Renal pelvis (tissue), 12 donors: ENCODE measurements at places on chromosomes 13 and 19. TPM values are rescaled to one million over a fixed set of nuclear protein-coding genes. Genes with fewer than 3 reads are reported as not detected.

- no peak for DNase-seq
Observed at GRCh38 chr19:46791944-46792343, 3.5 kb upstream of the SLC1A5 start.

DNA sequence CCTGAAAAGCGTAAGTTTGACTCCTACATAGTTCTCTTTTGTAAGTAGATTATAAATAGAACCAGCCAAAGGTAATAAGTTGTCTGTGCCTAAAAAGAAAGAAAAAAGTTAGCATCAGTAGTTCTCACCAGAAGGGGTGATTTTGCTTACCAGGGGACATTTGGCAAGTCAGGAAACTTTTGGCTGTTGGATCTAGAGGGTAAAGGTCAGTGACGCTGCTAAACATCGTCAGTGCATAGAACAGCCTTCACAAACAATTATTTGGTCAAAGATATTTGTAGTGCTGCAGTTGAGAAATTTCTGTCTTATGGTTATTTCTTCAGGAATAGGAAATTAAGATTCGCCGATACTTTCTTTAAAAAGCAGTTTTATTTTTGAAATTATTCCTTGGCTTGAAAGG, 2.0 kb downstream of the USPL1 start:
- no peak for DNase-seq

- no peak for DNase-seq
Observed at GRCh38 chr13:50474088-50474662, 369.3 kb downstream of the DLEU7 start.

DNA sequence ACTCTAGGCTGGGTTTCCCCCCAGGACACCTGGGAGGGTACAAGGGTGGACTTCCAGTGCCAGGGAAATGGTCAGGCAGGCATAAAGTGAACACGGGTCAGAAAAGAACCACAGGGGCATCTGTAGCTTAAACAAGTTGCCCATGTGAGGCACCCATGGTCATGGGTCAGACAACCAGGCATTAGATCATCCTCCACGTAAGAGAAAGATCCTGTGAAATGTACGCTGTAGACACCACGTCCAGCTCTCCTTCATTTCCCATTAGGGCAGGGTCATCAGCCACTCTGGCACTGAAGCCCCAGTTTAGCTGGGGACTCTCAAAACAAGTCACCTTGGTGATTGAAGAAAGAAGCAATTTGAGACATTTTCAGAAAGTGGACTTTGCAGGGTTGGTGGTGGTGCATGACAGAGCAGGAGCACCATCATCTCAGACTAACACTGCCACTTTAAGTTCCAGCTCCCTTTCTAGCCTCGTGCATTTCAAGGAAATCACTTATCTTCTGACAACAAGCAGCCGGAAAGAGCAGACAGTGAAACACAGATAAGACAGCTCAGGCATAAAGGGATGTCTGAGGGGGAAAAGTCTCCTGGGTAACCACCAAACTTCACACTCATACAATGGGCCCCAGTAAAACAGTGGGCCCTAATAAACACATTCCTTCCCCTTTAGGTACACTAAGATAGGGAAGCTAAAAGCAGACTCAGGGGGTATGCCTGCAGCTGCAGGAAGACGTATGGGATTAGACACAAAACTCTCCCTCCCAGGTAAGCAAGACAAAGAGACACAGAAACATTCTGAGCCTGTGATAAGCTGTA, 16.1 kb upstream of the SIGLEC6 start:
- DNase-seq, result no peak

DNA sequence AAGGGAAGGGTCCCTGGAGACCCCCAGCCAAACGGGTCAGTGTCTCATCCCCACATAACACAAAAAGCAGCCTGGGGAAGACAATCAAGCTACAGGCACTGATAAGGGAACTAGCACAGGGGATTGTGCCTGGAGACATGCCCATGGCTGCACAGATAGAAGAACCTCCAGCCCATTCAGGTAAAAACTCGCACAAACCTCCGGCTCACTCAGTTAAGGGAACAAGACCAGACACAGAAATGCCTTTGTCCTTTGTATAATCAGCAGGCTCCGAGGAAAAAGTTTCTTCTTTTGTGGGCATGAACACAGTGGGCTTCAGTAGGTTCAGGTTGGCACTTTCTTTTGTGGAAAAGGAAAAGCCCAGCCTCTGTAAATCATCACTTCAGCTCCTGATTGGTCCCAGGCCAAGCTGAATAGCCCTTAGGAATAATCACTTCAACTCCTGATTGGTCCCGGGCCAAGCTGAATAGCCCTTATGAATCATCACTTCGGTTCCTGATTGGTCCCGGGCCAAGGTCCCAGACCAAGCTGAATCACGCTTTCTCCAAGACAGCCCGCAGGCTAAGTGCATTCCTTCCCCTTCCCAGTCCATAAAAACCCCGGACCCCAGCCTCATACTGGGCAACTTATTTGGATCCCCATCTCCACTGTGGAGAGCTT, 5.0 kb upstream of the ZNF230 start:
- no peak for DNase-seq

DNA sequence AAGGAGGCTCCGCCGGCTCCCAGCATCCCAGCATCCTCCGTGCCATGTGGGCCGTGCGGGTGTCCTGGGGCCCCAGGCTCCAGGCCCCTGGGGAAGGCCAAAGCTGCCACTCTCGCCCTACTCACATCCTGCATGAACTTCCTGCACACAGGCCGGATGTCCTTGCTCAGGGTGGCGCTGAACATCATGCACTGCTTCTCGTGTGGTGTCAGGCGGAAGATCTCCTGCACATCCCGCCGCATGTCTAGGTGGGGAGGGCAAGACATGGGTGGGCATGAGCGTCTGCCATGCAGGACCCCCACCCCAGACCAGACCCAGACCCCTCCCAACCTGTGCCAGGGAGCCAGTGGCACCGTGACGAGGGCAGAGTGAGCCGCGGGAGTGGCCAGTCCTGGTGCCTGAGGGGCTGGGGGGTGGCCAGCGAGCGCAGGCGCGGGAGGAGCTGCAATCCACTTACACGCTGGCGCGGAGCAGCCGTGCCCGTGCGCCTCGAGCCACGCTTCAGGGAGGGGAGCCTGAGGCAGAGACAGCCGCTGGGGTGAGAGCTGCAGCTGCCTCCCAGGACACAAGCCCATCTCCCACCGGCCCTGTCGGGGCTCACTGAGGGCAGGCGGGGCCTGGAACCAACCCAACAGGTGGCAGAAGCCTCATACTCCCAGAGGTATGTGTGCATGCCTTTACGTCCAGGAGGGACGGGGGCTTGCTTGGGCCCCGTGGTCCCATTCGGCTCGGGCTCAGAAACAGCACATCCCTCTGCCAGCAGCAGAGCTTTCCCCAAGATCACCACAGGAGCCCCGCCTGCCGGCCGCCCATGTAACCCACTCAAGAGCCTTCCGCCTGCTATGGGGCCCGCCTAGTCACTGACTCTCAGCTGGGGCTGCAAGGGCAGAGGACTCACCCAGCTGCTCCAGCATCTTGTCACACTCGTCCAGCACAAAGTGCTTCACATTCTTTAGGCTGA, 8.8 kb downstream of the DDX39A start:
- DNase-seq, result no peak

GRCh38 chr13:48492470-48493065, 40.3 kb downstream of the RCBTB2 start:
- peak; percentile 22 for DNase-seq

GRCh38 chr19:29324717-29325116, 111.8 kb upstream of the UQCRFS1 start:
- no peak for DNase-seq

DNA sequence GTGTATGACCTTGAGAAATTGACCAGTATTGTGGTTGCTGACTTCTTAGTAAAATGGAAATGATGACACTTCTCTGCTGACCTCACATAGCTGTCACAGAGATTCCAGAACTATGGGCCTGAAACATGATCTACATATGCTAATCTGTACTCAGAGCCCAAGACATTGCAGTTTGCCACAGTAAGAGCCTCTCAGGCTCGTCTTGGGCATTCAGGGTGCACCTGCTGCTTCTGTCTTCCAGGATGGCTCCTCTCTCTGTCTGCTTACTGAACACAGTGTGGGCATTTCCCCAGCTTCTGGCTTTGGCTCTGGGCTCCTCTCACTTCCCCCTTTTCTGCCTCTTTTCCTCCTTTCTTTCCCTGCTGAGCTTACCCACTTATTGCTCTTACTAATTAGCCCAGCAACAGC, 22.3 kb upstream of the SLC46A3 start:
- DNase-seq, result no peak

- no peak for DNase-seq
Observed at GRCh38 chr13:30856005-30856790, 49.9 kb upstream of the MEDAG start.

DNA sequence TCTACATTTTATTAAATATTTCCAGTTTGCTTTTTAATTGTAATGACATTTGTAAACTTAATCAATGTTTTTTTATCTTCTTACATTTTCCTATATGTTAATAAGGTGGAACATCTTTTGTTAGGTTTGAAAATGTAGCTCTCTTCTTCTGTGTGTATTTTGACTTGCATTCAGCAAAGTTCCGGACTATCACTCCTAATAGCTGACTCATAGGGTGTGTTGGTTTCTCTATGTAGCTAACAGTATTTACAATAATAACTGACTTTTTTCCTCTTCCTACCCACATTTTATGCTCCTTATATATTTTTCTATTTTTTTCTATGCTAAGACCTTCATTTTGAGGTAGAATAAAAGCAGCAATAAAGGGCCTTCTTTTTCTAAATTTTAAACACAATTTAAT, 28.1 kb downstream of the MYO16 start:
- no peak for DNase-seq

DNA sequence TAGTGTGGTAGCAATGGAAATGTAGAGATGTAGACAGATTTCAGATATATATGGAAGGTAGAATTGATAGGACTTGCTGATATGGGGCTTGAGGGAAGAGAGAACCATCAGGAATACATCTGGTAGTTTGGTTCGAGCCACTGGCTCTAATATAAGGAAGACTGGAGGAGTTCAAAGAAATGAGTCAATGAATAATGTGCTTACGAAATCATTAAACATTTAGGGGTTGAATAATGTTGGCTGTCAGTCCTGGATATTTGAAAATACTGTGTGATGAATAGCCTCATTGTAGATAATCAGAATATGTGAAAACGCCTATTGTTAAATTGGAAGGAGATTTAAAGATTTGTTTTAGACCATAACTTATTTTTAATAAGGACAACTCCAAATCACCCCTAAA, 21.6 kb downstream of the SGCG start:
- no peak for DNase-seq

- no peak for DNase-seq
Observed at GRCh38 chr13:30049692-30050091, 199.3 kb upstream of the UBL3 start.

DNA sequence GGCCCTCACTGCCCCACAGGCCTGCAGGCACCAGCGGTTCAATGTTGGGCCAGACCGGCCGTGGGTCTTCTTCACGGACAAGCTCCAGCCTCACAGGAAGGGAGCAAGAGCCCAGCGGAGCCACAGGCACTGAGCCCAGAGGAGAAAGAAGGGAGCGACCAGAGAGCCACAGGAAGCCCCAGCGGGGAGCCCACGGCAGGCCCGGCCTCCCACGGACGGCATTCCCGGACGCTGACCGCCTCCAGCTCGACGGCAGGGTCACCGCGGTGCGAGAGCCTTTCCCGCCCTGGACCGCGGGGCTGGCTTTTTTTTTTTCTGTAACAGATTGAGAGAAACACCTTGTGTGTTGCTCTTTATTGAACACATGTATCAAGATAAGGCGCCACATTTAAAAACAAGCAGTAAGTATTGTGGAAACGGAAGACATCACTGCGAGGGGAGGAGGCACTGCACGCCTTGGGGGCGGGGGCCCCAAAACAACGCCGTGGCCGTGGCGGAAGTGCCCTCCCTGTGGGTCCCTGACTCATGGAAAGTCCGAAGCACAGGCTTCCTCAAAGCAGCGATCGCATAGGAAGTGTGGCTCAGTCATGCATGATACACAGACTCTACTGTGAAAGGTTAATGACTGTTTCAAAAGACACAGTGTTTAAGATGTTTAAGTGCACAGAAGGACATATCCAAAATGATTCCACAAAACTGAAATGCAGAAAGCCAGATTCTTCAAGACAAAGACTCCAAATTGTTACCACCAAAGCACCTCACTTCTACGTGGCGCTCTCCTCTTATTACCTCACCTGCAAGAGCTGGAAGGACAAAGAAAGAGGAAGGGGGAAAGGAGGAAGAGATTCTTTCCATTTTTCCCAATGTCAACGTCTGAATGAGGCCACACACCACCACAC, 3.5 kb downstream of the RASA3 start:
- peak; percentile 76 for DNase-seq

DNA sequence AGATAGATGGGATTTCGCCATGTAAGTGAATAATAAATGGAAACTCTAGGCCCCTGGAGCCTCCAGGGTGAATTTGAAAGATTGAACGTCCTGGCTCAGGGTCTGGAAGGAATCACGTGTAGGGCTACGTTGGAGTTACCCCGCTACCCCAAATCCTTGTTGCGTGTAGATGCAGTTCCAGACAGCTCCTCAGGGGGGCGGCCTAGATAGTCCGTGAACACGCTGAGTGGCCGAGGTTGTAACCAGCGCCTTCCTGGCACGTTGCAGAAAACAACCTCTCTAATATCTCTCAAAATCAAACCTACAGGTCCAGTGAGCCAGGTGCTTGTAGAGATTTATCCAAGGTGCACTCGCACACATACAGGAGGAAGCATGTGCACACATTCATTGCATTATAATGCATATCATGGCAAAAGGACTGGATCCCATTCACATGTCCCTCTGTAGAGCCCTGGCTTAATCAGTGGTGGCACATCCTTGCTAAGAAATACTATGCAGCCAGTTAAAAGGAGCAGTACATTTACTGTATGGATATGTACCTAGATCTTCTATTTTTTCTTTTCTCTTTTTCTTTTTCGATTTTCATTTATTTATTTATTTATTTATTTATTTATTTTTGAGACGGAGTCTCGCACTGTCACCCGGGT, 2.5 kb upstream of the KEAP1 start:
- peak; percentile 38 for DNase-seq

GRCh38 chr13:43270130-43270830, 246.9 kb downstream of the DNAJC15 start:
- DNase-seq, result no peak

DNA sequence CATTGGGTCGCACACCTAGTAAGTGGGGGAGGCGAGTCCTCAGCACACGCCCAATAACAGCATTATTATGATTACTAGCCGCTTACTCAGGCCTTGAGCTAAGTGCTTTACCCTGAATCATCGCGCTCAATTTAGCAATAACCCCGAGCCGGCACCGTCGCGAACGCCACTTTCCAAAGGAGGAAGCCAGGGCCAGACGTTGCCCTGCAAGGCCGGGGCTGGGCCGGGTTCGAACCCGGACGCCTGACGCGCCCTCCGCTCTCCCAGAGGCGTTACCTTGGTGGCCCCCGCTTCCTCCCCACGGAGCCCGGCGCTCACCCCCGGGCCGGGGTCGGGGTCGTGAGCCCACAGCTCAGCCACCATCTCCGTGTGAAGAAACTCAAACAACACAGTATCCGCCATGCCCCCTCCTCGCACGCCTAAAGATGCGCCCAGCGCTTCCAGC, at the start of gene TRAPPC6A:
Gene TRAPPC6A (minus strand): TSS at position 421 of the 445 bp plus-strand sequence. CDS start 19 bp downstream, at position 402.
- no peak for DNase-seq

- no peak for DNase-seq
Observed at GRCh38 chr13:44816701-44817100, 172.6 kb downstream of the NUFIP1 start.

GRCh38 chr19:55586976-55587668, 6.5 kb upstream of the ZNF579 start:
- peak; percentile 96 for DNase-seq

The COL4A2 gene
- polyA plus RNA-seq, result 580 TPM

The SHISA2 gene
- 60.9 TPM for polyA plus RNA-seq

The BRSK1 gene
- 11.5 TPM for polyA plus RNA-seq

The C19orf81 gene
- polyA plus RNA-seq, result 4.4 TPM

The ZNF260 gene
- 30.5 TPM for polyA plus RNA-seq

The CD37 gene
- 26.6 TPM for polyA plus RNA-seq

The ZNF324 gene
- 13.4 TPM for polyA plus RNA-seq

The VSTM1 gene
- not detected for polyA plus RNA-seq

The ZNF135 gene
- polyA plus RNA-seq, result 29.9 TPM

The ZNF681 gene
- 4.9 TPM for polyA plus RNA-seq
